ENCODE measurements at places on chromosomes 13 and 19. TPM values are rescaled to one million over a fixed set of nuclear protein-coding genes. Genes with fewer than 3 reads are reported as not detected.

DNA sequence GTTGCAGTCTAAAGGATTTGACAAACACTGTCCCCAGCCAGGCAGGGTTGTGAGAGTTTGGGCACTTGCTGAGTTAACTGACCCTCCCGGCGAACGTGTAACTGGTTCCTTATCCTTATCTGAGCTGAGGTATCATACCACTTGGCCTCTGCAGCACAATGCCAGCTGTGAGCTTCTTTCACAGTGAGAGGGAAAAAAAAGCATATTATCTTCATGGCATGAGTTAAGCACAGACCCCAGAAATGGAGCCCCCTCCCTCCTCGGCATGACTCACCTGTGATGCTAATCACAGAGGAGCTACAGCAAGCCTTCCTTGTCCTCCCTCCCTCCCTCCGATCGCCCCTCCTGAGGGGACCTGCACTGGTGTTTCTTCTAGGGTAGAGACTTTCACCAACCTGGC, 60.5 kb downstream of the EFNB2 start:
- DNase-seq = no peak
- H3K4me1 ChIP-seq = no peaks in the 10 kb centered on the region
- no peaks in the 10 kb centered on the region for H3K36me3 ChIP-seq
- no peaks in the 10 kb centered on the region for H3K27me3 ChIP-seq
- H3K4me3 ChIP-seq = no peak overlapping the region

The KIR3DL1 gene
- not detected for total RNA-seq

DNA sequence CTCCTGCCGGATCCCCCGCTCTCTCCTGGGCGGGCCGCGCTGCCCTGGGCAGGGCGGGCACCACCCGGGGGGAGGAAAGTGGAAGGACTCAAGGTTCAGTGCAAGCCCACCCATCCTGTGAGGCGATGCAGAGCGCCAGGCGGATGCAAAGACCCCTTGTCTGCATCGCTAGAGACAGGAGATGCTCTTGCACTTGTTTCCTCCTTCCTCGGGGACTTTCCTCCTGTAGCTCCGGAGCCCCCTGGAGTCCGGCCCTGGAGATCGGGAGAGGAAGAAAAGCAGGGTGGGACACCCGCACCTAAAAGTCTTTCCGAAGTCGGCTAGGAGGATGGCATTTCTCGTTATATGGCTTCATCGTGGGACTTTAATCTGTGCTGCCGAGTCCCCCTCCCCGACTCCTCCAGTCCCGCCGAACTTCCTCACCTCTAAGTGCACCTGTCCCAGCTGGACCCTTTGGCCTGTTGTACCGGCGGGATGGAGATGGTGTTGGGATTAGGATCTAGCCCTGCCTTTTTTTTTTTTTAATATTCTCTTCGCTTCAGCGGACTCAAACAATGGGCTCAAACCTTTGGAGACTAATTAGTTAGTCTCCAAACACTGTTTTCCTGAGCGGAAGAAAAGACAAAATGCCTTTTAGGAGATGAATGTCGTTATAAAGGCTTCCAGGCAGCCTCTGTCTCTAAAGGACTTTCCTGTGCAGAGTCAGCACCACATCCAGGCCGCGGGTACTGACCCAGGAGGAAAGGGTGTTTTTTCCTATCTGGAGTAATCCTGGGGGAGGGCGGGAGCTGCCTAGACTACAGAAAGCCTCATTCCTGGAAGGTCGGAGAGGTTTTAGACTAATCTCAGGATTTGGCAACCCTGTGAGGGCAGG, 725 bp downstream of the FAM124A start:
- H3K4me1 ChIP-seq = no peaks in the 10 kb centered on the region
- DNase-seq = no peak
- H3K4me3 ChIP-seq = peak overlapping the region; percentile 51
- H3K27me3 ChIP-seq = peaks cover 5% of the 10 kb centered on the region
- no peak overlapping the region for H3K27ac ChIP-seq

DNA sequence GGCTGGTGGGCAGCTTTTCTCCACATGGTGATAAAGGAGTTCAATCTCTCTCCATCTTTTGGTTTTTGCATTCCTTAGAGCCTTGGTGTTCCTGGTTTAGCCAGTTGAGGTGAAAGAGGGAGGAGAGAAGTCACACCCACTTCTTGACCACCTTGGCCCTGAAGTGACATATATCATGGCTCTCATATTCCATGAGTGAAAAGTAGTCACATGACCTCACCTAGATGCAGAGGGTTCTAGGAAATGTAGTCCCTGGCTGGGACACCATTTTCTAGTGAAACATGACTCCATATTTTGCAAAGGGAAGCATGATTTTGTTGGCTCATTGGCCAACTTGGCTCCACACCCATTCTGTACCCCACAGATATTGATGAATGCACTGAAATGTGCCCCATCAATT, 16.1 kb downstream of the ADGRE1 start:
- no peak overlapping the region for H3K27ac ChIP-seq
- no peaks in the 10 kb centered on the region for H3K27me3 ChIP-seq
- no peak overlapping the region for H3K4me3 ChIP-seq
- no peaks in the 10 kb centered on the region for H3K36me3 ChIP-seq
- DNase-seq = no peak
- no peaks in the 10 kb centered on the region for H3K4me1 ChIP-seq

DNA sequence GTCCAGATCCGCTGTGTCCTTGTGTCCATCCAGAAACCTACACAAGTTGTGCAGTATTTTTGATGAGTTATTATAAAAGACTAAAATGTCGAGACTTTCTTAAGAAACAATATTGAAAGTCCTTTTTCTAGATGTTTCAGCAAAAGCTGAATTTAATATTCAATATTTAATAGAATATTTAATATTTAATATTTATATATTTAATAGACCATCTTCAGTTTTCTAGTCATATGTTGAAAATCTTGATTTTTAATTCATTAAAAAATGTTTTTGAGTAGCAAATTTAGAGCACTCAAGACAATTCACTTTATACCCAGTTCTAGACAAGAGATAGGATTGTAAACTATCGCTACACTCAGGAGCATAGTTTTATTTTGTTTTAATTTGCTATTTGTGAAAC, 447.8 kb downstream of the SLITRK5 start:
- H3K27me3 ChIP-seq = no peaks in the 10 kb centered on the region
- no peaks in the 10 kb centered on the region for H3K36me3 ChIP-seq
- no peak for DNase-seq
- H3K4me1 ChIP-seq = no peaks in the 10 kb centered on the region
- no peak overlapping the region for H3K4me3 ChIP-seq

GRCh38 chr19:1567116-1567847, 843 bp downstream of the MEX3D start:
- H3K4me1 ChIP-seq = no peaks in the 10 kb centered on the region
- no peaks in the 10 kb centered on the region for H3K27me3 ChIP-seq
- H3K27ac ChIP-seq = no peak overlapping the region
- no peaks in the 10 kb centered on the region for H3K36me3 ChIP-seq
- peak overlapping the region; percentile 63 for H3K4me3 ChIP-seq

GRCh38 chr19:47124937-47125668, 5.5 kb upstream of the SAE1 start:
- H3K4me1 ChIP-seq = peaks cover 19% of the 10 kb centered on the region
- no peak overlapping the region for H3K4me3 ChIP-seq
- no peaks in the 10 kb centered on the region for H3K27me3 ChIP-seq
- DNase-seq = no peak
- no peaks in the 10 kb centered on the region for H3K36me3 ChIP-seq
- H3K27ac ChIP-seq = 0 out of 2 replicates have a peak overlapping the region, but pooled peaks have one; percentile 21

DNA sequence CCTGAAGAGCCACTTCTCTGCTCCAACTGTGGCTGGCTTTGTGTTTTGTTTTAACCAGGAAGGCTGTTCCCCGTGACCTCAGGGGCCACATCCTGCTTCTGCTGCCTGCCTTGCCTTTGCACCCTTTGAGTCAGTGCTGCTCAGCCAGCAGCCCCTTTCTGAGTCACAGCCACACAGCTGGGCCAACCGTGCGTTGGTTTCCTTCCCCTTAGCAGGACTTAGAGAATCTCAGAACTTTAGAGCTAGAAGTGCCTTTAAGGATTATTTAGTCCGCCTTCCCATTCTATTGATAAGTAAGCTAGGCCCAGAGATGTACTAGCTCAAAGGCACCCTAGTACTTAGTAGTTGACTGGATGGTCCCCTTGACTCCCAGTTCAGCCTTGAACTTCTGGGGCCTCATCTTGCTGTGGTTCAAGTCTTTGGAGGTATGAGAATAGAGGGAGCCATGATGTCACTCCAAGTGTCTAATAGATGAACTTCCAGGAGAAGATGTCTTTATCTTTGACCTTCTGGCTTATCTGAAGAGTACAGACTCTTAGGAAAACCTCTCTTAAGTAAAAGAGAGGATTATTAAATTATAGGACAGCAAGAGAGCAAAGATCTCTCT, 8.0 kb downstream of the RGCC start:
- H3K27ac ChIP-seq = no peak overlapping the region
- DNase-seq = no peak
- no peak overlapping the region for H3K4me3 ChIP-seq
- no peaks in the 10 kb centered on the region for H3K36me3 ChIP-seq

DNA sequence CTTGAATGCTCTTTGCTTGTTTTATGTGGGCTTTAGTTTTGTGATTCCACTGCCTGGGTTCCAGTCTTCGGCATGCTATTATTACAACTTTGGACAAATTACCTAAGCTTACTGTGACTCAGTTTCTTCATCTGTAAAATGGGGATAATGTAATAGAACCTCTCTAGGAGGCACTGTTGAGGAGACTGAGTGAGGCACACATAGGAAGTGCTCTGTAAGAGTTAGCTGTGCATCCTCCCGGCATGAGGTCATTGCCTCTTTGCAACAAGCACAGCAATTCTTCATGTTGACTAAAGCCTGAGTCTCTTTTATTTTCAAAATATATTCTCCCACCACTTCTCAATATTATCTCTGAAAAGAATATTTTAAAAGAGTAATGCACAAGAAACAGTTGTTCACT, 227.4 kb downstream of the DLEU7 start:
- H3K4me3 ChIP-seq = no peak overlapping the region
- H3K27me3 ChIP-seq = no peaks in the 10 kb centered on the region
- peak overlapping the region; percentile 77 for H3K27ac ChIP-seq
- DNase-seq = no peak

DNA sequence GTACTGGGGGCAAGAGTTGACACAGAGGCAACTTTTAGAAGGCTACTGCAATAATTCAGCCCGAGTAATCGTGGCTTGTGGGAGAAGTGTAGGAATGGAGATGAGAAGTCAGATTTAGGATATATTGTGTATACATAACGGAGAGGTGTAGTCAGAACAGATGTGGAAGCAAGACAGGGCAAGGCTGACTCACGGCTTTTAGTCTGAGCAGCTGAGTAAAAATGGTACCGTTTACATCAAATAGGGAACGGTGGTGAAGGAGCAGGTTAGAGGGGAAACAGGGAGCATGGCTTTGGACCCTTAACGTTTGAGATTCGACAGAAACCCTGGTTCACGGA, 796 bp upstream of the LSM14A start:
- H3K27me3 ChIP-seq = no peaks in the 10 kb centered on the region
- peaks cover 28% of the 10 kb centered on the region for H3K4me1 ChIP-seq
- H3K4me3 ChIP-seq = peak overlapping the region; percentile 78
- H3K27ac ChIP-seq = peak overlapping the region; percentile 97
- no peak for DNase-seq
- peaks cover 8% of the 10 kb centered on the region for H3K36me3 ChIP-seq

The IGFL1 gene
- total RNA-seq = not detected

- H3K4me3 ChIP-seq = no peak overlapping the region
- H3K27ac ChIP-seq = no peak overlapping the region
- DNase-seq = no peak
- no peaks in the 10 kb centered on the region for H3K4me1 ChIP-seq
- H3K27me3 ChIP-seq = no peaks in the 10 kb centered on the region
- H3K36me3 ChIP-seq = no peaks in the 10 kb centered on the region
Observed at GRCh38 chr13:105037110-105037509, 1498.4 kb downstream of the EFNB2 start.

The TNPO2 gene
- total RNA-seq = 83.3 TPM

GRCh38 chr13:40562975-40563349, 103.5 kb downstream of the FOXO1 start:
- no peak for DNase-seq

DNA sequence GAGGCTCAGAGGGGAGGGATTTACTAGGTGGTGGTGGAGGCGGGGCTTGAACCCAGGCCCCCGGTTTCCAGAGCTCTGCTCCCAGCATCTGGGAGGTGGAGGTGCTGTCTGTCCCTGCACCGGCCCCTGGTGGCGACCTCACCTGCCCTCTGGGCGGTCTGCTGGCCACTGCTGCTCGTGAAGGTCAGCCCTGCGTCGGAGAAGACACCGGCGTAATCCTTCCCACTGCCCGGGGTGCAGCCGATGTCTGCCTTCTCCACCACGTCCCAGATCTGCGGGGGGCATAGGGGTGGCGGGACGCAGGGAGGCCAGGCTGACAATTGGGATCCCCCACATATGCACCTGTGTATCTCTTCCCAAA, 12.8 kb downstream of the C3 start:
- DNase-seq = no peak
- H3K27me3 ChIP-seq = no peaks in the 10 kb centered on the region
- no peaks in the 10 kb centered on the region for H3K4me1 ChIP-seq
- no peak overlapping the region for H3K27ac ChIP-seq

The NEK5 gene
- 0.08 TPM for total RNA-seq

The PNMA8B gene
- total RNA-seq = not detected

DNA sequence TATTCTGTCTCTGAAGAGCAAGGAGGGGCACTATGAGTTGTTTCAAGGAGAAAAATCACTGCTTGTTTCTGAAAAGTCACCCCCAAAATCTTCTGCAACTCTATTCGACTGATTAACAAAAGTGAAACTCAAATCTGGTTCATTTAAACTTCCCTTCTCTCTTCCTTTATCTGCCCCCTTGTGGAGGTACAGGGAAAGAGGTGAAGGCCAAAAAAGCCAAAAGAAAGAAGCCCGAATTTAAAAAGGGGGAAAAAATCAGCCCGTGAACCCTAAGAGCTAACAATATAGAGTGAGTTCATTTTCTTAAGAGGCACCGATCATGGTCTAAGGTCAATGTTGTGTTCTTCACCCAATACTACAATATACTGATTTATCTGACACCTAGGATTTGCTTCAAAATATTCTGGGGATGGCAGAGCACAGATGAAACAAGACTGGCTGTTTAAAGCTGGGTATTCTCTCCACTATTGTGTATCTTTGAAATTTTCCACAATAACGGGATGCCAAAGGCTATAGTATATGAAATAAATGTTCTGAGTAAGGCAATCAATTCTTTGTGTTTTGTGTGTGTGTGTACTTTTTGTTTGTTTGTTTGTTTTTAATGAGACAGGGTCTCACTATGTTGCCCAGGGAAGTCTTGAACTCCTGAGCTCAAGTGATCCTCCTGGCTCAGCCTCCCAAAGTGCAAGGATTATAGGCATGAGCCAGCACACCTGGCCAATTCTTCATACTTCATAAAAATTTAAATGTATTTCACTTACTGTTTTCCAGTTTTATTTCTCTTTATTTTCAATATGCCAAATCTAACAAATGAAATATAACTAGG, 55.0 kb upstream of the EEF1AKMT1 start:
- H3K27ac ChIP-seq = no peak overlapping the region
- no peaks in the 10 kb centered on the region for H3K27me3 ChIP-seq
- H3K4me3 ChIP-seq = no peak overlapping the region
